ENCODE measurements at places on chromosomes 5 and 9.

- DNase-seq = no peak
Measured at GRCh38 chr5:148457183-148457620, 73.4 kb downstream of the FBXO38 start.

GRCh38 chr9:76004526-76004925 is 114.1 kb downstream of the PCSK5 start:
- DNase-seq = no peak

DNA sequence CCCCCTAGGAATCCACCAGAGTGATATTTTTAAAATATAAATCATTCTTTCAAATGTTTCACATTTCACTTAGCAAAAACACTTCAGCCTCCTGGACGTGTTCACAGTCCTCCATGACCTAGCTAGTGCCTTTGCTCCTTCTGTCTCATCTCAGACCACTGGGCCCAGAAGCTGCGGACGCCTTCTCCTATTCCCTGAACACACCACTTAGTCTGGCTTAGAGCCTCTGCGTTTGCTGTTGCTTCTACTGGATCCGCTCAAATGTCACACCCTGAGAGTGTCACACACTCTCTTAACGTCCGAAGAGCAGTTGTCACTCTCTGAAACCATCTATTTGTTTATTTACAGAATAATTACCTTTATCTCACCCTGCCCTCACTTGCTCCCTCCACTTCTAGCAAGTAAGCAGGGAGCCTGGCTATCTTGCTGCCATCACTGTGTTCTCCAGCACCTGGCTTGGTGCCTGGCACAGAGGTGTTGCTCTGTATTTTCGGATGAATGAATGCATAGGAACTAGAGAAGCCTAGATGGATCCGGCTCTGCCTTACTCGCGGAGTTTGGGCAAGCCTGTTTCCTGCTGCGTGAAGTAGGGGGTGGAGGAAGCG is 1.2 kb upstream of the GRK6 start:
- no peak for DNase-seq

- no peak for DNase-seq
Measured at GRCh38 chr5:82509762-82510161, 231.6 kb upstream of the RPS23 start.

DNA sequence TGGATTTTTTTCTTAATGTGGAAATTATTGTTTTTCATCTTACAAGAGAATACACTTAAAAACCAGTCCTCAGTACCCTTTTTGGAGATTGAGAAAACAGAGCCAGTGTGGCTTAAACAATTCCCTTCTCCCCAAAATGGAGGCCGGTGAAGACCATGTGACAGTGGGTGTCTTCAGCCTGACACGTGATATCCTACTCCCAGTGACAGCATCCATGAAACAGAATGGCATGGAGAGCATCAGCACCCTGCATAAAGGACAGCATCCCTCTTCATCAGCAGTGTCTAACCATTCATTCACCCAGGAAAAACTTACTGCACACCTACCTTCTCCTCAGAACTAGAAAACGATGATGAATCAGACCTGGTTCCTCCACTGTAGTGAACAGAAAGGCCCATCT is 103.4 kb upstream of the RAI14 start:
- DNase-seq = no peak

- no peak for DNase-seq
Measured at GRCh38 chr5:34523387-34523726, 132.8 kb upstream of the RAI14 start.

GRCh38 chr5:62593331-62593730 is 14.7 kb downstream of the LRRC70 start:
- DNase-seq = no peak

DNA sequence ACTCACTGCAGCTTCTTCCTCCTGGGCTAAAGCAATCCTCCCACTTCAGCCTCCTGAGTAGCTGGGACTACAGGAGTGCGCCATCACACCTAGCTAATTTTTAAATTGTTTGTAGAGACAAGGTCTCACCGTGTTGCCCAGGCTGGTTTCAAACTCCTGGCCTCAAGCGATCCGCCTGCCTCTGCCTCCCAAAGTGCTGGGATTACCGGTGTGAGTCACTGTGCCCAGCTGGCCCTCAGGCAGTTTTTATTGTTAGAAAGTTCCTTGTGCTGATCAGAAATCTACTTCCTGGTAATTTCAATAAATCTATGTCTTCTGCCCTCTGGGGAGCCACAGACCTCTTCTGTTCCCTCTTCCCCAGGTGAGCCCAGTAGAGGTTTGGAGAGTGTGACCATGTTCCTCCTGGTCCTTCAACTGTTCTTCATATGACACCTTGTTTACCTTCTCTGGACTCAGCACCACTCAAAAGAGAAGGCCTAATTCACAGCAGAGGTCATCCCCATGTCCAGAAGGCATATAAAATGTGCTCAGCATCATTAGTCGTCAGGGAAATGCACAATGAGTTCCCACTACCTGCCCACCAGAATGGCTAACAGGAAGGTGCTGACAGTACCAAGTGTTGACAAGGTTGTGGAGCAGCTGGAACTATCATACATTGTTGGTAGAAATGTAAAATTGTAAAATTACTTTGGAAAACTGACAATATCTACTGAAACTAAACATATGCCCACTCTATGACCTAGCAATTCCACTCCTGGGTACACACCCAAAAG is 10.4 kb downstream of the TMOD1 start:
- DNase-seq = no peak

DNA sequence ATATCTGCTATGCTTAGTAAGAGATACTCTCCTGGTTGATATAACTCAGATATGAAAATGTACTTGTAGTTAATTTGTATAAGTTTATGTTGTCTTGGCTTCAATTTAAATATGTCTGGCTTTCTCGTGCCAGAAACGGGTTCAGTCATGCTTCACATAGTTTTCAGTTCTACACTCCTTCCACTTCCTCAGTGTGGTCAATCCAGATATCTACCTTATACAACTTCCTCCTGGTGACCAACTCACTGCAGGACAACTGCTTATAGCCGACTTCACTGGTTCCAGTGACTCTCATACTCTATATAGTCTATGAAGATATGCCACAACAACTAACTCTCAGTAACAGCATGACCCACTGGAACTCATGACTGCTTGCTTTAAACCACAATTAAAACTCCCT is 690.4 kb downstream of the SLCO4C1 start:
- DNase-seq = no peak

DNA sequence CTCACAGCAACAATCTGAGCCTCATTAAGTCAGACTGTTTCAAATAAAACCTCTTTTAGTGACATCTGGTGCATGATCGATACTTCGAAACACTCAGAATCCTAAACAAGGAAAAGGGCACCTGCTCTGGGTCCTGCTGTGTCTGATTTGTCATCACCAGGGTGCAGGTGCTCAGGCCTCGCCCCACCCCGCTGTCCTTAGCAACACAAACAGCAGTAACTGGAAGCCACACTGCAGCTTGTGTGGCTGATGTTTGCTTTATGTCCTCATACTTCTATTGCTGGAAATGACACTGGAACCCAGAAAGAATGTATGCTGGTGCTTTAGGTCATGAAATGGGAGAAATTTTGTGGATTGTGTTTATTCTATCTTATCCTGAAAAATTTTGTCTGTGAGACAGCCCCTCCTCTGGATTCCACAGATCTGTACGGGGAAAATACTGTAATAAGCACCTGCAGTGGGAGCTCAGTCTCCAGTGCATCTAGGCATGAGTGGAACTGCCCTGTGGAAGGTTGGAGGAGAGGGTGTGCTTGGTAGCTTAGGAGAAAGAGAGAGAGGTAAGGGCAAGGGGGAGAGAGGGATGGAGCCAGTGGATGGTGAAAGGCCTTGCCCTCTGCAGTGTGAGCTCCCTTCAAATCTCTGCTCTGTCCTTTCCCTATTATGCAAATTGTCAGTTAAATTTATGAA is 284.2 kb downstream of the SMARCA2 start:
- no peak for DNase-seq

GRCh38 chr9:94827584-94828304 is 101.2 kb downstream of the AOPEP start:
- DNase-seq = no peak

DNA sequence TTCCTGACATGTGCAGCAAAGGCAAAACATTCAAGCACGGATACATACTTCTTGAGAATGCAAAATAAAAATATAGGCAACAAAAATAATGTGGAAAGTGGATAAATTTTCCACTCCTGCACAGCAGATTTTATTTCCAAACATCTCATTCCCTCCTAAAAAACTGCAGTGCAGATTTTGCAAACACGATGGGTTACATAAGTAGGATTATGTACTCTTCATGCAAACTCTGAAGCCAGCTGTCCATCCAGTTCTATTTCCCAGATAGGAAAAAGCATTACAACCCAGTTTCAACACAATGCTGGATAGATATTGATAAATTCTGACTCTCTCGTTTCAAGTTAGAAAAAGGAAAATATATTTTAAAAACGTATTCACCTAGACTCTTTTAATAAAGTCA is 52.7 kb upstream of the CCNG1 start:
- no peak for DNase-seq

- DNase-seq = no peak
Measured at GRCh38 chr5:141846031-141846430, 32.2 kb downstream of the PCDH1 start.

GRCh38 chr5:166497496-166498104 is 1793.8 kb upstream of the WWC1 start:
- no peak for DNase-seq

GRCh38 chr5:31626156-31626555 is 12.8 kb upstream of the PDZD2 start:
- DNase-seq = no peak

DNA sequence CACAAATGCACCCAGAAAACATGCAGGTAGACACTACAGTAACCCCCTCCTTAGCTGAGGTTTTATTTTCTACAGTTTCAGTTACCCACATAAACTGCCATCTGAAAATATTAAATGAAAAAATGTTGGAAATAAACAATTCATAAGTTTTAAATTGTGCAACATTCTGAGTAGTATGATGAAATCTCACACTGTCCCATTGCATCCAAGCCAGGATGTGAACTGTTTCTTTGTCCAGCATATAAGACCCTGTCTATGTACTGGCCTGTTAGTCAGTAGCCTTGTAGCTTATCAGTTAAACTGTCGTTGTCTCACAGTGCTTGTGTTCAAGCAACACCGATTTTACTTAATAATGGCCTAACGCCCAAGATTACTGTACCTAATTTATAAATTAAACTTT is 630.5 kb downstream of the ANXA1 start:
- no peak for DNase-seq

GRCh38 chr5:133381571-133382365 is 230.6 kb downstream of the FSTL4 start:
- no peak for DNase-seq

- no peak for DNase-seq
Measured at GRCh38 chr9:34254141-34254913, 74.7 kb downstream of the KIF24 start.

- no peak for DNase-seq
Measured at GRCh38 chr9:124625087-124625486, 117.9 kb upstream of the NR5A1 start.

- no peak for DNase-seq
Measured at GRCh38 chr5:81631621-81632020, 119.3 kb downstream of the SSBP2 start.

DNA sequence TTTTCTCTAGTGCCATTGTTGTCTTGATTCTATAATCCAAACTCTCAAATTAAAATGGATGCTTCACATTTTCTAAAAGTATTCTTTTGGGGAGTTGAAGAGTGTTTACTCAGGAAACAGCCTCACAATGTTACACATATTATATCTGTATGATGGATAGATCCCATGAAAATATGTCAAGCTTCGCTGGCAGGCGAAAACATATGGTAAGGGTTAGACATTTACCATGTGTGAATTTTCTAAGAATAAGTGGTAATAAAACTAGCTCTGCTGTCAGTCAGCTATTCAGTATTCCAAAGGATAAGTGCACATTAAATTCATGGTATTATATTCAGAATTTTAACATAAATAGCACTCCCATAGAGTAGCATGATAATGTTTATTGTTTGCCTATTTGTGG is 13.3 kb upstream of the ADCY2 start:
- DNase-seq = no peak

- no peak for DNase-seq
Measured at GRCh38 chr5:25850581-25850980, 1187.8 kb downstream of the CDH9 start.

DNA sequence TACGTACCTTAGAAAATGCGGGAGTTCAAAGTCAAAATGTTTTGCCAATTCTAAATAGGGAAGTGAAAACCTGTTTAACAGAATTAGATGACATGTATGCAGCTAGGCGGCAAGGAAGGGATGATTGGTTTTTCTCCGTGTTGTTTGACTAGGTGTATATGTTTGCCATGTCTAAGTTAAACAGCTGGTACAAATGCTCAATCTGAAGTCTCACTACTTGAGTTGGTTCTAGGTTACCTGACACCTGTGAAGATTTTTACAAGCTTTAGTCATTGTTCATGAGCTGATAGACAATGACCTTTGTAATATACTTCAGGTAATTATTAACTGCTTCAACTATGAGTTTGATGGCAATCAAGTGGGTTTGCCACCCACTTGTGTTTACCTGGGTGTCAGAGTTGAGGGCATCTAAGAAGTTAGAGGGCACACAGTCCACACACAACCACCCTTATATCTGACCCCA is 74.3 kb downstream of the SLC44A1 start:
- DNase-seq = no peak

GRCh38 chr9:131815970-131816873 is 76.3 kb upstream of the RAPGEF1 start:
- DNase-seq = no peak

DNA sequence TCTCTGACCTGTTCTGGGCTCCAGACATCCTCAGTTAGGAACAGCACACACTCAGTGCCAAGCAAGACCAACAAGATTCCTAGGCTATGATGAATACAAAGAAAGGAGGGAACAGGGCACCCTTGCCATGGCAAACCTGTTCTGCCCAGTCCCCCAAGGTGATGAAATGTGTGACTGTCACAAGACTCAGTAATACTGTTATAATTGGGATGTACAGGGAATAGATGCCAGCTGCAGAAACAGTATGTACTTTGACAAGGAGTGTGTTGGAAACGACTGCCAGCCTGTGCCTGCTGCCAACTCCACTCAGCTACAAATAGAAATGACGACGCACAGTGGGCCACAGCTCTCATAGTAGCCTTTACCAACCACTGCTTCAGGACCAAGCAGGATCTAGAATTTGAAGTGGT is 453.0 kb downstream of the EFNA5 start:
- DNase-seq = no peak
